ENCODE measurements at places on chromosomes 1 and 21.

DNA sequence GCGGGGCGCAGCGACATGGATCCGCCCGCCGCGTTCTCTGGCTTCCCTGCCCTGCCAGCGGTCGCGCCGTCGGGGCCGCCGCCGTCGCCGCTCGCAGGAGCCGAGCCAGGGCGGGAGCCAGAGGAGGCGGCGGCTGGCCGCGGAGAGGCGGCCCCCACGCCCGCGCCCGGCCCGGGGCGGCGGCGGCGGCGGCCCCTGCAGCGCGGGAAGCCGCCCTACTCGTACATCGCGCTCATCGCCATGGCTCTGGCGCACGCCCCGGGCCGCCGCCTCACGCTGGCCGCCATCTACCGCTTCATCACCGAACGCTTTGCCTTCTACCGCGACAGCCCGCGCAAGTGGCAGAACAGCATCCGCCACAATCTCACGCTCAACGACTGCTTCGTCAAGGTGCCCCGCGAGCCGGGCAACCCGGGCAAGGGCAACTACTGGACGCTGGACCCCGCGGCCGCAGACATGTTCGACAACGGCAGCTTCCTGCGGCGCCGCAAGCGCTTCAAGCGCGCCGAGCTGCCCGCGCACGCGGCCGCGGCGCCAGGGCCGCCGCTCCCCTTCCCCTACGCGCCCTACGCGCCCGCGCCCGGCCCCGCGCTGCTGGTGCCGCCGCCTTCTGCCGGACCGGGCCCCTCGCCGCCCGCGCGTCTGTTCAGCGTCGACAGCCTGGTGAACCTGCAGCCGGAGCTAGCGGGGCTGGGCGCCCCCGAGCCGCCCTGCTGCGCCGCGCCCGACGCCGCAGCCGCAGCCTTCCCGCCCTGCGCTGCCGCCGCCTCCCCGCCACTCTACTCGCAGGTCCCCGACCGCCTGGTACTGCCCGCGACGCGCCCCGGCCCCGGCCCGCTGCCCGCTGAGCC is 459 bp downstream of the FOXE3 start:
- no peak for DNase-seq

DNA sequence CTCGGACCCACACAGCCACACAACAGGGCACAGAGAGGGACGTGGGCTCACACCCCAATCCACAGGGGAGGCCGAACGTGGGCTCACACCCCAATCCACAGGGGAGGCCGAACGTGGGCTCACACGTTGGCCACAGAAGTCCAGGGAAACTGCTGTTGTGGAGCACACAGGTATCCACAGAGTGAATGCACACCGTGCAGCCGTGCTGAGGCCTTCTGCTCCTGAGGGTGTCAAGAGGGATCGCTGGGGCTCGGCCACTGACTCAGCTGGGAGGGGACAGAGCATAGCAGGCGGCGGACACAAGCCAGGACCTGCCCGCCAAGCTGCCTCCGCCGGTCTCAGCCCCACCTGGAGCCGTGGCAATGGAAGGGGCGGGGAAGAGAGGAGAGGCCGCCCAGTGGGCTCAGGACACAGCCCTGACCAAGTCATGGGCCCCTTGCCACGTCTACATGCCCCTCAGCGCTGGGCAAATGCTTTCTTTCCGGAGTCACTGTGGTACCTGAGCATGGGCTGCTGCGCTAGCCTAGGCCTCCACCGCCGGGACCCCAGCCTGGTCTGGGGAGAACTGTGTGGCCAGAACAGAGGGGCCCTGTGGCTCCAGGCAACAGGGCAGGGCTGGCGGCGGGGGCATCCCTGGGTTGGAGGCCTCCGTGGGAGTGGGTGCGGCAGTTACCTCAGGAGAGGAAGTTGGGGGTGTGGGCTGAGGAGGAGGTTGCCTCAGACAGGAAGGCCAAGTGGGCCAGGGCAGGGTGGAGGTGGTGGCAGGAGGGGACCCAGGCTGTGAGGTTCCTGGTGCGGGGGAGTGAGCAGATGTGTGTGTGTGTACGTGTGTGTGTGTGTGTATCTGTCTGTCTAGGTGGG is 1.2 kb downstream of the SYTL1 start:
- no peak for DNase-seq

DNA sequence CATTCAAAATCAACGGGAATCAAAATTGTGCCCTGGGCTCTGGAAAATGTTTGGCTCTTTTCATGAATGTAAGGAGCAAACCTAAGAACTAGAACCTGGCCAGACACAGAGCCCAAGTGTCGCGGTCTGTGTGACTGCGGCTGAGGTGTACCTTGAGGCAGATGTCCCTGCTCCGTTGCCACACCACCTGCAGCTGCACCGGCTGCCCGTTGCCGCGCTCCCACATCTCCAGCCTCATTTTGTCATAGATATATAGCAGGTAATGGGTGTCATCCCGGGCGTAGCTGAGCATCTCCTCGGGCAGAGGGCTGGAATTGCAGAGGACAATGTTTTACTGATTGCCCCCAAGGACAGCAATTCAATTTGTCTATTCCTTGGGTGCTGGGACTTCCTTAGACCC is 18.7 kb downstream of the EXOSC10 start:
- no peak for DNase-seq

GRCh38 chr1:203199816-203200571 is 13.5 kb upstream of the CHI3L1 start:
- DNase-seq = peak; percentile 79

DNA sequence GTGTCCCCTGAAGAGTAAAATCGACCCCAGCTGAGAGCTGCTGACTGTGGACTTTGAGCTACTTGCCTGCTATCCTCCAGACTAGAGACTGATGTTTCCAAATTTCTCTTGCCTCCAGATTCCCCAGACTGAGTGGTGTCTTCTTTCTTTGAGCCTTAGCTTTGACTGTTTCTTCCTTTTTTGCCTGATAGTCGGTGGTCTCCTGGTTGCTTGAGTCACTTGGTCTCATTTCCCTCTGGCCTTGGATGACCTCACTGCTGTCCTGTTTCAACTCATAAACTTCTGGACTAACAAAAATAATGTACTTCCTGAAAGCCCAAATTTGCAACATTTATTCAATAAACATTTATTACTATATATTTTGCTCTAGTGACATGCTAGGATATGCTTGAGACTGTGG is 52.9 kb upstream of the DIPK1A start:
- no peak for DNase-seq

DNA sequence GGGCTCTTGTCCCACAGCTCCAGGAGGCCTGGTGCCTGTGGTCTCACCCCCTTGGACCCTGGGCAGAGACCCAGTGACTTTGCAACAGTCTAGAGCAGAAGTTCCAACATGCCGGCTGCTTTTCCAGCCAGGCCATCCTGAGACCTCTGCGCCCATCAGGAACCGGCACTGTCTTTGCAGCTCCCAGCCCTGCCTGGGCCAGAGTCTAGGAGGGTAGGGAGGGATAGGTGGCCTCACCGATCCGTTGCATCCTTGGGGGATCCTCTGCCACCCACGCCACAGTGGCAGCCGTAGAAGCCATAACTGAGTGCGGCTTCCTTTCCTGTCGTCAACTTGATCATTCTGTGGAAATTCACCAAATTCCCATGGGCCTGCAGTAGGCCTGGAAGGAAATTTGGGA is 1.3 kb downstream of the PLA2G2A start:
- no peak for DNase-seq

- DNase-seq = no peak
These were observed 27.6 kb upstream of the PRDM15 start for GRCh38 chr21:41906770-41907169.

GRCh38 chr1:153592748-153593147 is 20.2 kb downstream of the S100A16 start:
- DNase-seq = no peak

- no peak for DNase-seq
These were observed 111.2 kb upstream of the OLIG2 start for GRCh38 chr21:32914424-32915039.

- no peak for DNase-seq
These were observed 4.9 kb upstream of the ALDH4A1 start for GRCh38 chr1:18907021-18907916.

- no peak for DNase-seq
These were observed 36.6 kb upstream of the EPS8L3 start for GRCh38 chr1:109800291-109800690.

DNA sequence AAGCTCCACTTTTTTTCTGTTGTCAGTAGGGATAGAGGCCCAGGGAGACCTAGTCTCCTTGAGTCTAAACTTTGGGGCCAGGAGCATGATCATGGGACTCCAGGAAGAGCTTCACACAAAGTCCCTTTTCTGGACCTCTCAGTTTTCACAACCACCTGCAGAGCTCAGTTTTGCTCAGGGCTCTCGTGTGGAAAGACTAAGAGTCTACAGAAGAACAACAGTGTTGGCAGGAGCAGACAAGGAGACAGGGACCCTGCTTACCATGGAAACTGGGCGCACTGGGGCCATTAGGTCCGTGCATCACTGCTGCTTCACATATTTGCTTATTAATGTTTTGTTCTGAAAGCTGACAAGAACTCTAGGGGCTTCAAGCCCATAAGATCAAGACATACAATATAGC is 63.9 kb upstream of the HSD17B7 start:
- DNase-seq = no peak

DNA sequence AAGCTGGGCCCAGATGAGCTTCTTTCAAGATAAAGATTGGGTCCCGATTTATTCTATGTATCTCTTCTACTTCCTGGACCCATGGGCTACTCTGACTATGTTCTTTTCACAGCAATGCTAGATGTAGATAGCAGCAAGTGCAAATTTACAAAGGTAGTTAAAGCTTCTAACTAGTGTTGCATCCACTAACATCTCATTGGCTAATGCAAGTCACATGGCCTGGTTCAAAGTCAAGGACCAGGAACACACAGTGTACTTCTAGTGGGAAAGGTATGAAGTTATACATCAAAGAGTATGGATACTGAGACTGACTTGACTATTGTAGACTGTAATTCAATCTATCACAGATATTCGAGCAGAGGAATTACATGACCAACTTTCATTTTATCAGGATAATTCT is 588.8 kb downstream of the PLA2G4A start:
- DNase-seq = no peak

DNA sequence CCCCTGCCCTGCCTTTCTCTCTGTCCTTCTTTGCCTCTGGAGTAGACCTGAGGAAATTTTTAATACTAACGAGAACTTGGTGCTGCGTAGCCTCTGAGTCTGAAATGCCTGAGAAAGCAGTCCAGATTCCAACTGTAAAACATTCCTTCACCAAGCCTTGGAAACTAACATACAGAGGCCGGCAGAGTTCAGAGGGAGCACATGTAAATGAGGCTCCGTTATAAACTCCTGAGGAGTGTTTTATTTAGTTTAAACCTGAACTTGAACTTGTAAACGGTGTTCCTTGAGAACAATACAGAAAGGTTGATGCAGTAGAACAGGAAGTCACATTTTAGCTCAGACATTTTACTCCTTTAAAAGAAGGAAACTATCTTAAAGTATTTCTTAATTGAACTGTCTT is 280.7 kb downstream of the TM2D1 start:
- no peak for DNase-seq

GRCh38 chr1:206518743-206519142 is 11.4 kb downstream of the RASSF5 start:
- DNase-seq = no peak

DNA sequence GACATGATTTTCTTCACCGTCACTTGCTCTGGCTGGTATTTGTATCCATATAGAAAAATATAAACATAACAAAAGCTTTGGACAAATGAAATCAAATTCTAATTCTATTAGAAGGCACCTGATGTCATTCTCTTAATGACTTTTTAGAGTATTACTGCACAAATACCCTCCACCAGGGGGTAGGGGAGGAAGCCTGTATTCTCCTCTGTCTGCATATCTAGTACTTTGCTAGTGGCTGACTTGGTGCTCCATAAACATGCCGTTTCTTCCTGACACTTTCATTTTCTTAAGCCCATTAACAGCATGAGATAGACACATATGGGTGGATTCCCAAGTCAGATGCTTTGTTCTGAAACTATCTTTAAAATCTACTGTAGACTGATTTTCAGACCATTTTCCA is 20.6 kb upstream of the KCNJ15 start:
- DNase-seq = no peak

DNA sequence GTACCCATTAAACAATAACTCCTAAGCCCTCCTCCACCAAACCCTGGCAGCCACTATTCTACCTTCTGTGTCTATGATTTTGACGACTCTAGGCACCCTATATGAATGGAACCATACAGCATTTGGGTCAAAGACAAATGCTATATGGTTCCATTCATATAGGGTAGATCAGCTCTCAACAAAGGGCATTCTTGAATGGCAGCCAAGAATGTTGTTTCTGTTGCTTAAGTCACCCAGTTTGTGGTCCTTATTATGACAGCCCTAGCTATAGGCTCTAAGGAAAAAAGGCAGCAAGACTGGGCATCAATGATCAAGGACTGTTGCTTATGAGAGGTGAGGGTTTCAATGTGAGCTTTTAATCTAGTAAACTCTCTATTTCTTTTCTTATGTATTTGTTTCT is 4.7 kb upstream of the SLC5A9 start:
- DNase-seq = no peak

DNA sequence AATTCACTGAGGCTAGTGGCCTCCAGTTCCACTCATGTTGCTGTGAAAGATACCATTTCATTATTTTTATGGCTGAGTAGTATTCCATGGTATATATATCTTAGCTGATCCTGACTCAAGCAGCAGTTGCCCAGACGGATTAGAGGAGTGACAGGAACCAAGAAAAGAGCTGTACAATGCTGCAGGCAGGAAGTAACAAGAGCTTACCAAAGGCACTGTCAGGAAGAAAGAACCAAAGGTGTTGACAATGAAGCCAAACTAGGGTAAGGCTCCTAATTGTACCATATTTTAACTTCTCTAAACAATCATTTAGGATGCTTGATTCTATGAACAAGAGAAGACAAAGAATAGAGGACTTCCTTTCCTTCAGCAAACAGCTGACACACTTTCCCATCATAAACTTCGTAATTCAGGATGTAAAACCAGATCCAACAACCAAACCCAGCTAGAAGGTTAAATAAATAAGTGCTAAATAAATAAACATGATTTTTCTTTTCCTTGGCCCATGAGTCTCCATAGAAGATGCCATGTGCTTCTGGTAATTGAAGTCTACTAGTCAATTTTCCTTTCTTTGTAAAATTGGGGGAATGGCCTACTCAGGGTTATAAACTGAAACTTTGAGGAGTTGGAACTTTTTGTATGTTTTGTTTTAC is 248.2 kb upstream of the SGIP1 start:
- no peak for DNase-seq

GRCh38 chr1:118322331-118322730 is 137.3 kb upstream of the SPAG17 start:
- DNase-seq = no peak

- no peak for DNase-seq
These were observed 210.3 kb downstream of the KCTD3 start for GRCh38 chr1:215777370-215777925.

DNA sequence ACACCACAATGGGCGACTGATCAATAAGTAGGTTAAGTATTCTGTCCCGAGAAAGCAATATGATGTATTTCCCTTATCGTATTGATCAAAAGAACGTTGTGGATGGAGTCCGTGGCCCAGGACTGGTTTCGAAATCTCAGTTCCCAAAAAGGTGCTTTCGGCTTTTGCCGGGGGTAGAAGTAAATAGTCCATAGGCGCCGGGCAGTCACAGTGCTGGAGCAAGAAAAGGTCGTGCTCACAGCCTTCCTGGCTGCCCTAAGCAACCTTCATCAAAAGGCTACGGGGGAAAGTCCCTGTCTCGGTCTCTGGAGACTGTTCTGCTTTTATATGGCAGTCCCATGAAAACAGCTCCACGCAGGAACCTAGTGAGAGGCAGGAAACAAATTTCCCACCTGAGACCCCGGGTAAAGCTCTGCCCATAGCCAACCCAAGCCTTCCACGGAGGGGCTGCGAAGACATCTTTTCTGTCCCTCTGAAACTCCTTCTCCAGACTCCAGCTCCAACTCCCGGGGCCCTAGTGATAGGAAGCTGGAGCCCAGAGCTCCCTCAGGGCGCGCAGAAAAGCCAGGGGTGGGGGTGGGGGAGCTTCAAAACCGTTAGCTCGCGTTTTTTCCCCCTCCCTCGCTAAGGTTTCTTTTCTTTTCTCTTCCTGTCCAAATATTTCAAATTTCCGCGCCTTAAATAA is 7.0 kb downstream of the CDKN2C start:
- peak; percentile 32 for DNase-seq
